ENCODE measurements at places on chromosomes 7 and 10.
A peak's percentile ranks its signal among the peaks of the same experiment; 100 is the strongest.

DNA sequence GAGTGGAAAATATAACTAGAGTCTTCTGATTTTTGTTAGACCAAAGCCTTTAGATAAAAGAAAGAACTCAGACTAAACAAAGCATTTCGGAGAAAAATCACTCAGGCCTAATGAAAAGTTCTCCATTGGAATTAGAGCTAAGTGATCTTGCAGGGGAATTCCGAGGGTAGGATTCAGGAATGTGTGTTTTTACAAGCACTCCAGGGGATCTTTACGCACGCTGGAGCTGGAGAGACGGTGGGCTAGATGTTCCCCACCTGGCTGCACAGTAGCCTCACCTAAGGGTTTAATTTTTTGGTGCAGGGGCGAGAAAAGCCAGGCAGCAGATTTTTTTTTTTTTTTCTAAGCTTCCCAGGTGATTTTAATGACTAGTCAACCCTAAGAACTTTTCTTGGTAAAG is 7.9 kb upstream of the PAPSS2 start:
- DNase-seq = no peak

DNA sequence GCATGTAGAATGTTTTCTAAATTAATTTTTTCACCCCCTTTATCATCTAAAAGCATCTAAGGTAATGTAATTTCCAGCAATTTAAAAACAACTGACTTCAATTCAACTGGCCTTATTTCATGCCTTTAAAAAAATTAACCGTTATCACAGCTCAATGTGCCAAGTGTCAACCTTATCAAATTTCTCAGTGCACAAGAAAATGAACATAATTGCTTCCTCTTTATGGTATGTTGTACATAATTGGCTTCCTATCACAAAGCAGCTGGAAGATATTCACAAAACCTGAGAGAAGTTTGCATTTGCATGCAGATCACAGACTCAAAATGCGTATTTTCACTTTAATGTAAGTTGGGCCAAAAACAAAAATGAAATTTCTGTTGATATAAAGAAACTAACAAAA is 966.4 kb downstream of the GRM8 start:
- no peak for DNase-seq

- DNase-seq = no peak
Measured at GRCh38 chr7:91007371-91007770, 256.9 kb upstream of the FZD1 start.

- peak; percentile 79 for DNase-seq
Measured at GRCh38 chr7:150788474-150789269, 11.5 kb downstream of the TMEM176B start.

DNA sequence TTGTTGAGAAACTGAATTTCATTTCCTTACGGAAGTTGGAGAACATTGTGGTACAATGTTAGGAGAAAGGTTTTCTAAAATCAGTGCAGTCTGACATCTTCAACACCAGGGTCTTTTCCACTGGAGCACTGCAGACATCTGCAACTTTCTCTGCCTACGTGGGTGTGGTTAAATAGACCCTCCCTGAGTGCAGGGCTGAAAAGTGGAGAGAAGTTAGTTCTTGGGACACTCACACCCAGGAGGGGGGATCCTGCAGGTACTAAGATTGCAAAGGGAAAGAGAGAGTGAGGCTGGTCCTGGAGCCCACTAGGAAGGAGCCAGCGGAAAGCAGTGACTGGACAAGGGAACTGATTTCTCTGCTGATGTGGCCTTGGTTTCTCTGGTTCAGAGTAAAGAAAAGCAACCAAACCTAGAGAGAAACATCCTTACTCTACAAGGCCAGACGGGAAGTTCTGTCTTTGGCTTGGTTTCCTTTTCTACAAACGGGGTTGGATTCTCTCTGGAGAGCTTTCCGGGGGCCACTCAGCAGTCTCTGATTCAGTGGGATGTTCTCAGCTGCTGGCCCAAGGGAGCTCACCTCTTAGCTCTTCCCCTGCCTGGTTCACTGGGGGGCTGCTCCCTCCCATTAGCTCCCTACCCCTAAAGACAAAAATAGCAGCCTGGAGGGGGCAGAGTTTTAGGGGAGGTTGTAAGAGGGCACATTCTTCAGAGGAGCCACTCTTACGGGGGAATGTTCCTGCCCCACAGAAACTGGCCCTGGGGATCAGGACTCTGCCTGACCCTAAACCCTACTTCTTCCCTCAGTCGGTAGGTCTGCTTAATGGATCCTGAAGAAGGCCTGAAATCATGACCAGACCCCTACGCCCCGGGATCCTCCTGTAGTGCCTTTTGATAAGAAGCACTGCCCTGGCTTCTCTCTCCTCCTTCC is 2.7 kb downstream of the UPP1 start:
- DNase-seq = no peak

DNA sequence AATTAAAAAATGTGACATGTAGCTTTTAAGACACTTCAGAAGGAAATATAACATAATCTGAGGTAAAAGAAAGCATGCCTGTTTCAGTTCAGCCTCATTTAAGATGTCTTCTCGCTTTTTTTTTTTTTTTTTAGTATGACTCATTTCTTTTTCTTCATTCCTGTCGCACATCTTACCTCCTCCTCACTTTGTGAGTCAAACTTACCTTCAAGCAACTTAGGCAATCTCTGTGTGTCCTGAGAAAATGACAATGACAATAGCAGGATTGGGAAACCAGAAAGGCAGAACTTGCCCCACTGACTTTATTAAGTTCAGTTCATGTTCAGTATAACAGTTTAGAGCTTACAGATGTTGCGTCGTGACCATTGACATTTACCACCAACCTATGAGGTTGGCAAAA is 7.7 kb downstream of the PTN start:
- DNase-seq = no peak

DNA sequence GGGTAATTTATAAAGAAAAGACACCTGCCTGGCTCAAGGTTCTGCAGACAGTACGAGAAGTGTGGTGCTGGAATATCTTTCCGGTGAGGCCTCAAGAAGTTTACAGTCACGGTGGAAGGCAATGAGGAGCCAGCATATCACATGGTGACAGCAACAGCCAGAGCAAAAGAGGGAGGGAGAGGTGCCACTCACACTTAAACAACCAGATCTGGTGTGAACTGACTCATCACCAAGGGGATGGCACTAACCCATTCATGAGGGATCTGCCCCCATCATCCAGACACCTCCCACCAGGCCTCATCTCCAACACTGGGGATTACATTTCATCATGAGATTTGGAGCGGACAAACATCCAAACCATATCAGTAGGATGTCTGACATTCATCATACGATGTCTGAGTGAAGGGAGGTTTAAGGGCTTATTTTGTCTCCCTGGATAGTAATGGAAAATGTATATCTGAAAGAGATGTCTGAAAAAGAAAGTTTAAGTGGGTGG is 23.5 kb upstream of the KBTBD2 start:
- DNase-seq = no peak

GRCh38 chr10:75569506-75569905 is 138.1 kb downstream of the LRMDA start:
- no peak for DNase-seq

GRCh38 chr10:31023558-31023957 is 8.1 kb downstream of the ZNF438 start:
- DNase-seq = no peak

- no peak for DNase-seq
Measured at GRCh38 chr10:119090968-119091367, 10.4 kb upstream of the EIF3A start.

GRCh38 chr10:68253346-68253745 is 21.4 kb upstream of the ATOH7 start:
- no peak for DNase-seq

DNA sequence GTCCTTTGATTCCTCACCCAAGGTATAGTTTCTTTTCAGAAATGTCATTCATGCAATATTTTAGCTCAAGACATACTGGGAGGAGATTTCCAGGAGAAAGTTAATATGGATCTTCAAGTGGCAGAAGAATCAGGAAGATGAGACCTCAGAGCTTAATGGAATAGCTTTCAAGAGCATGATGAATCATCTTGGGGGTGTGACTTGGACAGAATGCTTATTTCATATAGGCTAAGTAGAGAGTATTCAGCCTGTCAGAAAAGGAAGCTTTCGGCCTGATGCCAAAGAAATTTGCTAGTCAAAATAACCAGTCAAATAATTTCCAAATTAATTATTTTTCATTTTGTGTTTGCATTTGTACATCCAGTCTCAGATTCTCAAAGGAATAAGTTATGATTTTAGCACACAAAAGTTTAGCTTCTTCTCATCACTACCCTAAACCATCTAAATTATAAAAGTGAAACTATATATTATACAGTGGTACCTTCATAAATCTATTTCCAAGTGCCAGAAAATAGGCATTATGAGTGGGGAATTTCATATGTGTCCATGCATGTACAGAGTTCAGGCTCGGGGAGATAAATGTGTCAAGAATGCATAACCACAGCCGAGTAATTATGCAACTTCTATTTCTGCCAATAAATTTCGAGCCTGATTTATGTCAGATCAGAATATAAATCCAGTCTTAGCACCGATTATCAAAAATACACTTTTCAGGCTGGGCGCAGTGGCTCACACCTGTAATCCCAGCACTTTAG is 27.3 kb upstream of the CALD1 start:
- DNase-seq = no peak

DNA sequence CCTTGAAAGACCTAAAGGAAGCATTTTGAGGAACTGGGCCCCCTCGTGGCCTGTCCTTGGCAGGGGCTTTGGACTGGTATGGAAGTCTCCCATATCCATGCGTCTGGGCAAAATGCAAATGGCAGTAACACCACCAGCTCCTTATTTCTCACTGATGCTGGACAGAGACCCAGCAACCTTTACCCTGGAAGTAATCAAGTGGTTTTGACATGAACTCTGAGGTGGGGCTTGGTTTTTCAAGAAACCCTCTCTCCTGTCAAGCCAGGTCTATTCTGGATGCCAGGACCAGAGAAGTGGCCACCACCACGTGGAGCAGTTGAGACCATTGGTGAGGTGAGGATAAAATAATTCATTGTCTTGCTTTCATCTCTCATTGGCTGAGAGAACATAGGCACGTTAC is 84.4 kb downstream of the OTUD1 start:
- no peak for DNase-seq

- no peak for DNase-seq
Measured at GRCh38 chr7:107065929-107066247, 21.4 kb downstream of the PRKAR2B start.

DNA sequence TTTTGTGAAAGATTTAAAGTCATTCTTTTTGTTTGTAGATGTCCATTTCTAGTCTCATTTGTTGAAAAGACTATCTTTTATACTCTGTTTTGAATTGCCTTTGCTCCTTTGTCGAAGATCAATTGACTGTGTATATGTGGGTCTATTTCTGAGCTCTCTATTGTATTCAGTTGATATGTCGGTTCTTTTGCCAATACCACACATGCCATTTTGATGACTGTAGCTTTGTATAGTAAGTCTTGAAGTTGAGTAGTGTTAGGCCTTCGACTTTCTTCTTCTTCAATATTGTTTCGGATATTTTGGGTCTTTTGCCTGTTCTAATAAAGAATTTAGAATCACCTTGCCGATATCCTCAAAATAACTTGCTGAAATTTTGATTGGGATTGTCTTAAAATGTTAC is 104.5 kb downstream of the CCSER2 start:
- DNase-seq = no peak

- DNase-seq = no peak
Measured at GRCh38 chr7:21548491-21548890, 5.7 kb downstream of the DNAH11 start.

DNA sequence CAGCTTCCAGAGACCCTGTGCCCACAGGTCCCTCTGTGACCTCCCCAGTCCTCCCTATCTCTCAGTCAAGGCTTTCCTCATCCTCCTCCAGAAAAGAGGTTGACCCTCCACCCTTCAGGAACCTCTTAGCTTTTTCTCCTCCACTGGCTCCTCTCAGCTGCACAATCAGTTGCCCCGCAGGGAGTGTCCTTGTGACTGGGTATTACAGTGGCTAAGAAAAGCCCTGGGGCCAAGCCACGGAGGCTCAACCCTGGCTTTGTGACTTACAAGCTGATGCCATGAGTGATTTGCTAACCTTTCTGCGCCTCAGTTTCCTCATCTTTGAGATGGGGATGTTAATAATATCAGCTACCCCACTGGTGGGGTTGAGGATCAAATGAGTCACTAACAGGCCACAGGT is 66.4 kb upstream of the ZMIZ1 start:
- DNase-seq = no peak

DNA sequence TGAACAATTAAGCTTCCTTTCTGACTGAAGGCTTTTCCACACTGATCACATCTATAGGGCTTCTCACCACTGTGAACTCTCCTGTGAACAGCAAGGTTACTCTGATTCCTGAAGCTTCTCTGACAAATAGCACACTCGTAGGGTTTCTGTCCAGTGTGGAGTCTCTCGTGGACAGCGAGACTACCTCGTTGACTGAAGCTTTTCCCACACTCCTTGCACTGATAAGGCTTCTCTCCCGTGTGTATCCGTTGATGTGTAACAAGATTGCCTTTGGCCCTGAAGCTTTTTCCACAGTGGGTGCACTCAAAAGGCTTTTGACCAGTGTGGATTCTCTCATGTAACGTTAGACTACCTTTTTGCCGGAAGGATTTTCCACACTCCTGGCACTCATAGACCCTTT is 4.4 kb downstream of the ZNF32 start:
- no peak for DNase-seq

DNA sequence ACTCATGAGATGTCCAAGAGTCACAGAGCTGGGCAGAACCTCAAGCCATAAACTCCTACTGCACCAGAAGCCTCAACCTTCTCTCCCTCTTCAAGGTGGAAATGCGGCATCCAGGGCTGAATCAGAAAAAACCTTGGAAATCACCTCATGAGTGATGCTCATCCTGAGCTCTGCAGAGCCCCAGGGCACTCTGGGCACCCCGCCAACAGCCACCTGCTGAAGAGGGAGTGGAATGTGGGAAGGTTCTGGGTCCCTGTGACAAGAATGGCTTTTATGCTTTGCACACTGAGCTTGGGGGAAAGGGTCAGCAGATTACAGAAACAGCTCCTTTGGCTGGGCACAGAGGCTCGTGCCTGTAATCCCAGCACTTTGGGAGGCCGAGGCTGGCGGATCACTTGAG is 18.8 kb downstream of the NUDT1 start:
- no peak for DNase-seq

DNA sequence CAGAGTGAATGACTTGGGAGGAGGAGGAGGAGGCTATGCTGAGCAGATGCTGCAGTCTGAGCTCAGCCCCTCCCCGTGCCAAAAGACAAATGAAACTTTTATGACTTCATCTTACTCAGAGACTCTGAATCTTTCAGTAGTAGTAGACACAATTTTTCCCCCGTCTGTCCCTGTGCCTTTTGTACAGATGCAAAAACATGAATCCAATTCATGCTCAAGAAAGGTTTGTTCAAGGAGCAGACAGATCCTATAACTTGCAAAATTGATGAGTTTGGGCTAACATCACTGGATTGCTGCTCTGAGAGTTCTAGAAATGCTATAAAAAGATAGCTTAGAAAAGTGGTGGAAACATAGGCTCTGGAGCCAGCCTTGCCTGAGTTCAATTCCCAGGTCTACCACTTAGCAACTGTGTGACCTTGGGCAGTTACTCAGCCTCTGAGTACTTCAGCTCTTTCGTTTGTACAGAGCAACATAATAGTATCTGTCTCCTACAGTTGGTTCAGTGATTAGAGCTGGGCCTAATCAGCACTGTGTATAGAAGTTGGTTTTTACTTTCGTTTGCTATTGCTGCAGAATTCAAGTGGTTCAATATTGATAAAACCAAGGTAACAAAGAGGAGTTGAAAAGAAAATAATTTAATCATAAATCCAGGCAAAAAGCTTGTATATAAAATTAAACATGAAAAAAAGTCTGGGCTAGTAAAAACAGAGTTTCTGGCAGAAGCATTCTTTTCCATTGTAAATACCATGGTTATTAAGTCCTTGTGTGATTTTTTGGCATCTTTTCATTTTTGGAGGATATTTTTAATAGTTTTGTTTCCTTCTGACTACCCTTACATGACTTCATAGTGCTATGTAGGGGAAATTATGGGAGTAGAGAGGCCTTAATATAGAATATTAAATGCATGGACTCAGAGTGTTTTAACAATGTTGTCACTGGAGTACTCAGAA is 174.2 kb upstream of the ZNF32 start:
- no peak for DNase-seq
